ENCODE measurements at places on chromosomes 5 and 9. TPM values are rescaled to one million over a fixed set of nuclear protein-coding genes. Genes with fewer than 3 reads are reported as not detected.

Gene CCDC152
- 4.2 TPM for total RNA-seq

Gene CNTFR
- total RNA-seq: not detected

Gene GFPT2
- not detected for total RNA-seq

Gene SPATA31A1
- total RNA-seq: not detected

Gene ZNF883
- total RNA-seq: 0.60 TPM

Gene SPINK4
- total RNA-seq: not detected

Gene IL9
- not detected for total RNA-seq

Gene GFI1B
- not detected for total RNA-seq

Gene NEURL1B
- 6.8 TPM for total RNA-seq

Gene SLC6A3
- not detected for total RNA-seq

Gene TMEFF1
- not detected for total RNA-seq

Gene ANKRD18B
- 0.34 TPM for total RNA-seq

Gene FAM200C
- 0.40 TPM for total RNA-seq

Gene UGT3A1
- total RNA-seq: not detected

Gene HSPA5
- 124 TPM for total RNA-seq

Gene GTF2H2
- total RNA-seq: 34.7 TPM

Gene GLIPR2
- 31.9 TPM for total RNA-seq

Gene ESM1
- total RNA-seq: not detected

Gene CARD6
- total RNA-seq: 4.3 TPM

Gene HTR4
- total RNA-seq: not detected

Gene STK10
- total RNA-seq: 272 TPM

Gene FGF18
- not detected for total RNA-seq

Gene CER1
- not detected for total RNA-seq

Gene DUSP1
- total RNA-seq: 8.2 TPM

Measured in activated naive CD4-positive, alpha-beta T cell treated with anti-CD3 and anti-CD28 coated beads, Interleukin-2, amount 10 ng/mL, durations not matched to agents 5 hours and 36 hours (primary cell).